ENCODE measurements at places on chromosomes 5 and 9. TPM values are rescaled to one million over a fixed set of nuclear protein-coding genes. Genes with fewer than 3 reads are reported as not detected.

DNA sequence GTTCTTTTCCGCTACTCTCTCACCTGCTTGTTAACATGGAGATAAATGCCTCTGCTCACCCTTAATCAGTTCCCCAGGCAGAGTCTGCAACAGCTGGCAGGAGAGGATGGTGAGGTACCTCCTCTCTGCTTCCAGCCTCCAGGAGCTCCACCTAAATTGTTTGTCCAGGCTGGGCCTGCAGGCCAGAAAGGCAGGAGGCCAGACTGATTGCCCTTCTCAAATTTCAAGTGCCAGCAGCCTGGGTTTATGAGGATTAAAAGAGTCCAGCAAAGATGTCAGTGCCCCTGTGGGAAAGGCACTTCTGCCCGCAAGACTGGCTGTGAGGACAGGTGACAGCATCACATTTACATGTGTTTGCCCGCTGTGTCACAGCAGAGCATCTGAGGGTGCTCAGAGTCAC lies 19.8 kb downstream of the CORO2A start:
- no peak for DNase-seq

- DNase-seq = no peak
Observed at GRCh38 chr5:4614088-4614487, 526.0 kb upstream of the ADAMTS16 start.

DNA sequence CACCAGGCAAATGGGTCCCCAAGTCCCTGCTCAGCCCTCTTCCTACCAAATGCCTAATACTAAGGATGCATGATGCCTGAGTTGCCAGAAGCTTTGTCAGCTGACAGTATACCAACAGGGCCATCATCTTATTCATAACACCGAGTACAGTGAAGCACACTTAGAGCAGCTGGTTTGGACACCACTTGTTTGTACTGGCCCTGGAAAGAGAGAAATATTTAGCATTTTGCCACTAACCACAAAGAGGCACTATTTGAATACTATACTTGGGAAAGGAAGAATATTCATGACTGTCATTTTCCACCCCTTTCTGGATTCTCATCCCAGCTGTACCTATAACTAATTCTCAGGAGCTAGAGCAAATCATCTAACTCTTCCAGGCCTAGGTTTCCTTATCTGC lies 364.4 kb upstream of the KIF2A start:
- no peak for DNase-seq

- DNase-seq = no peak
Observed at GRCh38 chr5:171131497-171131896, 177.6 kb upstream of the TLX3 start.

DNA sequence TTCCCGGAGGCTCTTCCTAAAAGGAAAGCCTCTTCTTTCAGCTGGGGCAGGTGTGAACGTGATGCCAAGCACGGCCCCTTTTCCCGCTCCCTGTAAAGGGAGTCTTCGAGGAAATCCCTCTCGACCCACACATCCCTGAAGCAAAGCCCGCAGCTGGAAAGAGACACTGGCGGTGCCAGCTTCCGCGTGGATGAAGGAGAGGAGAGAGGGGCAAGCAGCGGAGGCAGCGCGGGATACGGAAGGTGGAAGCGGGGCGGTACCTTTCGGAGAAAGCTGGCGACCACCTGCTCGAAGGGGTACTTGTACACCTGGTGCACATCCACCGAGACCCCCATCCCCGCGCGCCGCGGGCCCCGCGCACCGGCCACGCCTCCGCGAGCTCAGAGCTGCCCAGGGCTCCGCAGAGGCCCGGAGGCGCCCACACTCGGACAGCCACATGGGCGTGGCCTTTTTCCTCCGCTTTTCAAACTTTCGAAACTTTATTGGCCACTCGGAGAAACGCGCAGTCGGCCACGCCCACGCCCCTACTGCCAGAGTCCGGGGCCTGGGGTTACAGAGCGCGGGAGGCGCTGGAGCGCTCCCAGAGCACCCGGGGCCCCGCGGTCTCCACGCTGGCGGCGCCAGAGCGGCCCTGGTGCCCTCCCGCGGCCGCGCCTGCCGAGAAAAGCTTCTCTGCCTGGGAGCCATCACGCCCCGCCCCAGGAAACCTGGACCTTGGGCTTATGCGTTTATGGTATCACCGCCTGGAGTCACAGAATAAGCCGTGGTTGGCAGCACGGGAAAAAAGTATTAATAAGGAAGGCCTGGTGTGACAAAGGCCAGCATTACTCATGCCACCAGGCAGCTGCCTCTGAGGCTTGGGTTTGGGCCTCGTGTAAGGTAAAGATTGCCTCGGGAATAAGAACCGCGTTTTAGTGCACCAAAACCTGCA lies at the start of gene PRELID2:
Gene PRELID2, minus strand, starts transcription at position 426 of the 931 bp plus-strand sequence. Its CDS starts 91 bp downstream, at position 335.
- DNase-seq = peak; percentile 21

DNA sequence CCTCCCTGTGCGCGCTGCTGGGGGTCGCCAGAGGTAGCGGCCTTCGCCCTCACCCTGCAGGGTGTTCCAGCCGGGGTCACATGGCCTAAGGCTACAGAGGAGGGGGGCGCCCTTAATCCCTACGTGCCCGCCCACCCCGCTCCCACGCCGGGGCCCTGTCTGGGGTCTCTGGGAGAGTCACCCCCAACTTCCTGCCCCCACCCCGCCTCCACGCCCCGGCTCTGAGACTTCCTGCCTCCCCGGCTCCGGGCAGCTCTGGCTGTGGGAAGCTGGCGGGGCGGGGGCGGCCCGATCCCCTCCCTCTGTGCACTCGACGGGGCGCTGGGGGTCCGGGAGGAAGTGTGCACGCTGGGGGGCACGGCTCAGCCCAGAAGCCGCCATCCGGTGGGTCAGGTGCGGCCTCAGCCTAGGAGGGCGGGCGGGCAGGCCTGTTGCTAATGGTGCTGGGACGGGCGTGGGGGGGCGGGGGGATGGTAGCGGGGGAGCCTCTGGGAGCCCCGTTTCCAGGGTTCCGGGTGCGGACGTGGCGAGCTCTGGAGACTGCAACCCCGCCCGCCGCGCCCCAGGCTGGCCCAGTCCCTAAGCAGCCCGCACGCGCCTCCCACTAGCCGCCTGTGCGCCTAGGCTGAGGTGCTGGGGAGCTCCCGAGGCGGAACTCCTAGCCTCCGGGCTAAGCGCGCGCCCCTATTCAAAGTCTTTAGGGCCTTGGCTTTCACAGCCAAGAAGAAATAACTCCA lies 61.6 kb downstream of the CXXC5 start:
- DNase-seq = peak; percentile 52

DNA sequence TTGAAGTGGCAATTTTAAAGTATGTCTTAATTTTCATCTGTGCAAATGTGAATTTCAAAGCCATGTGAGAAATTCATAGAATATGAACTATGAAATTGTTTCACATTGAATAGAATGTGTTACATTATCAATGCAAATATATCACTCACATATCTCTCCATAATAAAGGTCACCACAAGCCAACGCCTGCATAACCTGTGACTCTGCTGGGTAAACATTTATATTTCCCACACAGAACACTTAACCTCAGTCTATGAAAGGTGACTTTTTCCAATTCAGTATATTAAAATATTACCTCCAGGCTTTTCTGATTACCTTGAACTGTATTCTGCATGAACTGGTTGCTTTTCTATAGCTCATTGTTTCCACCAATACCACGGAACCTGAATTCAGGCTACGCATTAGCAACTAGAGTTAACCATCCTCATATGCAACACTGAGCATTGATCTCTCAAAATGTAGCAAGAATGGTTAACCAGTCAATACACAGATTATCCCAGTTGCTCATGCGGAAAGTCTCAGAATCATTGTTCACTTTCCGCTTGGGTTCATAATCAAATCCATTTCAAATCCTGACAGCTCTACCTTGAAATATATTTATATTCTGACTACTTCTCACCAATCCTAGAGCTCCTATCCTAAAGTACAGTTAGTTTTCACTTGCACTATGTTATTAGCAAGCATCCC lies 126.6 kb upstream of the TYRP1 start:
- no peak for DNase-seq

DNA sequence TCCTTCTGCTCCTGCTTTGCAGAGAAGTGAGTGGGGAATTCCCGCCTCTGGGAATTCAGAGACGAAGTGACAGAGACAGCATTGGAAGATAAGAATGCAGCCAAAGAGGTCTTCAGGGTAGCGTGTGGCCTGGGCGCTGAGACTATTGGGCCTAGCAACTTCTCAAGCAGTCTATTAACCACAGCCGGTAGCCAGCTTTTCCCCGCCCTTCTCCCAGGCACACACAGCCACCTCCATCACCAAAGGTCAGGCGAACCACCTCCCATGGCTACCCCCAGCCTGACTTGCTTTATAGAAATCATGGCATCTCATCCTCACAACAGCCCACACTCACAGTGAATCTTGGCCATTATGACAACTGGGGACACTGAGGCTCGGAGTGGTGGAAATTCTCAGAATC lies 124.2 kb downstream of the KCNIP1 start:
- DNase-seq = no peak

DNA sequence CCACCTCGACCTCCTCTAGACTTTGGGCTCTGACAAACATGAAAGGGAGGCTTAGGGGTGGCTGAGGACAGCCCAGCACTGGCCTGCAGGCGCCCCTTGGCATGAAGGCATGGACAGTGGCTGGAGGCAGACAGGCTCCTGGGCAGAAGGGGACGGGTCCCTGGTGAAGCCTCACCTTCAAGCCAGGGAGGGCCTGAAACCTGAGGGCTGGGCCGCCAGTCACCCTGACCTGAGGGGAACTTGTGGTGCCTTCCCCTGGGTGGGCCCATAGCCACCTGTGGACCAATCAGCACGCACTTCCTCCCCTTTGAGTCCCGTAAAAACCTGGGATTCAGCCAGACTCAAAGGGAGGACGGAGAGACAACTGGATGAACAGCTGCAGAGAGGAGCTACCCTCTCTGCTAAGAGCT lies 90.4 kb upstream of the PUM3 start:
- DNase-seq = no peak

DNA sequence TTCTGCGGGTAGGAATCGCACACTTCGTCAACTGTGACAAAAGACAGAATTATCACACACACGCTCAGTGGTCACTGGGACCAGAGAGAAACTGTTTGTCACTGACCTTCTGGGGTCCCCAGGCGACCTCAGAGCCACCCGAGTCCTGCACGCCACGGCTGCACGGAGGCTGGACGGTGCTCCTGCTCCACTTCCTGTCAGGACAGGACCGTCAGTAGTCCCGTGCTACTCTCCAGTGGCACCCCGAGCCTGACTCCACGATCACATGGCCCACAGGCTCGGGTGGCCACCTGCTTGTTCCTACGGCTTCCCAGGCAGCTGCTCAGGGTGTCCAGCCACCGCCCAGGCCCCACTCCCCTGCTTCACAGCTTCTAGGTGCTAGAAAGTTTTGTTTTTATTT lies 17.9 kb downstream of the MRNIP start:
- DNase-seq = no peak

DNA sequence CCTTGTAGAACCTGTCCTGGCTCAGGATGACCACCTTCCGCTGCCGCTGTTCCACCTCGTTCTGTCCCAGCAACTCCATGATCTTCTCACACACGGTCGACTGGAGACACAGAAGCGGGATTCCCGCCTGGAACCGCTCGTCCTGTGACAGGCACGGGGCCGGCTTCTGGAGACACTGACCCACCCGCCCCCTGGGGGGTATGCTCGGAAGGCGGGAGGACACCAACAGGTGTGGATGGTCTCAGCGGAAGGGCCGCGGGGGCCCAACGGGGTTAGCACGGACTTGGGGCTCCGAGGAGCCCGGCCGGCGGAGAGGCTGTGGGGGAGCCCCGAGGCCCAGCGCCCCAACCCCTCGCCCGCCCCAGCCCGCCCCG lies 530 bp downstream of the UCK1 start:
- peak; percentile 52 for DNase-seq

- DNase-seq = no peak
Observed at GRCh38 chr5:33184367-33184766, 256.4 kb upstream of the TARS1 start.

GRCh38 chr9:120689860-120690259 lies 24.4 kb downstream of the MEGF9 start:
- DNase-seq = no peak

DNA sequence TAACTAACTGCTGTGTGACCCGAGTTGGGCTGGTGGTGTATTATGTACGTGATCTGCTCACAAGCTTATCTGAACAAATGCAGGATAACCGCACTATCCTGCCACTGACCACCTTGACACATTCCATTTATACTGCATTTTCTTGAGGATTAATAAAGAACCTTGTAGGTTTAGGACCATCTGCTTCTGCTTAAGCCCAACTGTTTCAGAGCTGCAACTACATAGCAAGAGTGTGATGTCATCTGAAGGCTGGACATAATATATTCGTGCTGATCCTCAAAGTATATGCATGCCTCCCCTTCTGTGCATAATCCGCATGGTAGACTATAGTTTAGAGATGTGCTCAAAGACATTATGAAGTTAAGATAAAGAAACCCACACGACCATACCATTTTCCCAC lies 435.9 kb downstream of the BNC2 start:
- no peak for DNase-seq

GRCh38 chr9:128540634-128541360 lies 11.6 kb upstream of the SPTAN1 start:
- no peak for DNase-seq

DNA sequence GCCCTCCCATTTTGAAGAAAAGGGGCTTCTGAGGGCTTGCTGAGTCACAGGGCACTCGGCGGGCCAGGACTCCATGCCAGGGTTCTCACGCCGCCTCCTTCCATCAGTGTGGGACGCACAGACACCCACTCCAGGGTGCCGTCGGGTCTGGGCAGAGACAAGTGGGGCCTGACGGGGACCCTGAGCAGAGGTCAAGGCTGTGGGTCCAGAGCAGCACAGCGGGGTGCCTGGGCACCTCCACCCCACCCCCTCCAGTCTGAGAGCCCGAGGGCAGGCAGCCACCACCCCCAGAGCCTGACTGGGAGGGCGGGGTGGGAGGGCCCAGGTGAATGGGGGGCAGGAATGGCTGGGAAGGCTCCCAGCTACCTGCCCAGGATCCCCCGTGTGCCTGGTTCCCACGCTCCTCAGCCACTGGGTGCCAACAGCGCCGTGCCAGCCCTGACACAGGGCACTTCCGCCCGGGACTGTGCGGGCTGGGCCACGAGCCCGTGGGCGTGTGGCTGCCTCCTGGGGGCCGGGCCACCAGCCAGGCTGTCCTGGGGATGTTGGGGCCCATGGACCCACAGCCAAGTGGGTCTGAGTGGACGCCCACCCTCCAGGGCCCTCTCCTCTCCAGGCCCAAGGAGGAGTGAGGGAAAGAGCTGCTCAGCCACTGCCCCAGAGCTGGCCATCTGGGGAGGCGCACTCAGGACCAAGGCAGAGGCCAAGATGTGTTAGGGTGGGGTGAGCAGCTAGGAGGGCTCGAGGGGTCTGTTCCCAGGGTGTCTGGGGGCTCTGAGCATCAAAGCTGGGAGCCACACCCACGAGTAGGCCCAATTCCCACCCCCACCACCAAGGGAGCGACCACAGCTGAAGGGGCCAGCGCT lies 10.1 kb upstream of the NRARP start:
- no peak for DNase-seq

- no peak for DNase-seq
Observed at GRCh38 chr5:127096328-127096993, 23.2 kb upstream of the C5orf63 start.

Gene RNF180
- not detected for total RNA-seq

Gene AFAP1L1
- 0.56 TPM for total RNA-seq

Gene DNAJC25
- total RNA-seq = 4.5 TPM

Gene DMRTA1
- total RNA-seq = not detected

Gene IFNE
- not detected for total RNA-seq

Gene PCDHB6
- not detected for total RNA-seq

Gene SLC34A1
- total RNA-seq = not detected

Gene ANKRD20A1
- 1.6 TPM for total RNA-seq

Gene CYSRT1
- 0.42 TPM for total RNA-seq

Gene SMAD5
- 10.1 TPM for total RNA-seq

Data from CD4-positive, alpha-beta T cell (primary cell).